GM13977 (cell line): ENCODE measurements at places on chromosomes 4 and X.
A peak's percentile ranks its signal among the peaks of the same experiment; 100 is the strongest.

GRCh38 chr4:160563552-160564282 lies 1460.8 kb downstream of the RAPGEF2 start:
- DNase-seq, result no peak

DNA sequence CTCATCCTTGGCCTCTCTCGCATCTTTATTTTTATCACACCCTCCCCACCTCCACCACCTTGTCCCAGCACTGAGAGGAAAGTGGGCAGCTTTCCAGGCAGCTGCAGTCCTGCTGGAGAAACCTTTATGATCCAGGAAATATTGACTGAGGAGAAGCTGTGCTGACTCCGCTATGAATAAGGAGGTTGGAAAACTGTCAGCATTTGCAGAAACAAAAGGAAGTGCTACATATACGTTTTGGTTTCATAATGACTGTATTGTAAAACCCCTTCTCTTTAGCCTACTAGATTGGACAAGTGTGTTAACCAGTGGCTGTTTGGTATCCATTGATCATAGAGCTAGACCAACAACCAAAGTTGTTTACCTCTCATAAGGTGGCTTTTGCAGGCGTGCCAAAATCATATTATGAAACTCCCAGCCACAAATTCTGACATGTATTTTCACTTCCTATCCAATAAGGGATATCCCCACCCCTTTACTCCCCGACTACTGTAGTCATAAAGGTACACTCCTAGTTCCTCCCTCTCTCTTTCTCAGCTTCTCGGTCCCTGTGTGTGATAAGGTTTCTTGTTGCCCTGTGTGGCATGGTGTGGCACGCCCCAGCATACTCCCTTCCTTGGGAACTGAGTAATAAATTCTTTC lies 88.4 kb downstream of the GPR143 start:
- peak; percentile 73 for DNase-seq

- DNase-seq, result no peak
Observed at GRCh38 chr4:127975121-127975770, 10.0 kb downstream of the ABHD18 start.

DNA sequence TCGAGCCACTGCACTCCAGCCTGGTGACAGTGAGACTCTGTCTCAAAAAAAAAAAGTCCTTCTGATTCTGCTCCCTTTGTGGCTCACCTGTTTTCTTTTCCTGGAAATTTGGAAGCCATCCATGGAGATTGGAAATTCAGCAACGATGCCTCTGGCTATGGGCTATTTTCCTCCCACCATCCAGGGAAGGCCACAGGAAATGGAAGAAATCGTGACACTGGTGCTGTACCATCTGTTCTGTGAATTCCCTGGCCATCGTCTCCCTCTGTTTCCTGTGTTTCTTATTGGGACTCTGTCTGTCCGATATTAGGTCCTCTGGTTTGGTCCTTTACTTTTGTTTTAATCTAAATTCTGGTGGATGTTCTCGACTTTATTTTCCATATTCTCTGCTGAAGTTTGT lies 29.4 kb upstream of the ADRA2C start:
- no peak for DNase-seq

- DNase-seq, result no peak
Observed at GRCh38 chr4:18934197-18934596, 912.6 kb upstream of the LCORL start.

DNA sequence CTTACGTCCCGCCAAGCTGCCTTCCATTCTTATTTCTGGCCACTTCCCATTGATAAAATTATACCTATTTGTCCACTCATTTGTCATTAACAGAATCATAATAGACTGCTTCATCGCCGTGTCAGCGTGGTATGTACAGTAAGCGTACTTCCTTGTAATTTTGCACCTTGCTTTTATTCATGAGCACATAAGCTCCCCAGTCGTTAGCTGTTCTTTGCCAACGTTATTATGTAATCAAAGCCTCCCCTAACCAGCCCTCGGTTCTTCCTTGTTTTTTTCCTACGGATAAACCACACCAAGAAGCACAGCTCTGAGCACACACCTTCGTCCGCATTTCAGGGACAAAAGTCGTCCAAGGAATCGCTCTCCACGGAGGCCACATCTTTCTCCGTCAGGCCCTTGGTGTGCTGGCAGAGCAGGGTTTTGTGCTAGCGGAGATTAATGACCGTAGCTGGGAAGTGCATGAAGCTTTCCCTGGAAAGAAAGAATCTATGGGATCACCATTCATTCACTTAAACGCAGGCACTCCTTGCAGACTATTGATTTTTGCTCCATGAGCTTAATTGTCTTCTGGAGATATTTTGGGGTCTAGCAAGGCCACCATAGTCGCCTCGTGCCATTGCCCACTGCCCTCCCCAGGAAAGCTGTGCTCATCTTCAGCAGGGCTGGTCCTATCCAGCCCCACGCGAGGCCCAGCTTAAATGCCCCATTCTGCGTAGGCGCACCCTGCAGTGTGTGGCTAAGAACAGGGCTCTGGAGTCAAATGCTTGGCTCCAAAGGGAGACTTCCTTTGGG lies 200.9 kb upstream of the PSAPL1 start:
- no peak for DNase-seq

DNA sequence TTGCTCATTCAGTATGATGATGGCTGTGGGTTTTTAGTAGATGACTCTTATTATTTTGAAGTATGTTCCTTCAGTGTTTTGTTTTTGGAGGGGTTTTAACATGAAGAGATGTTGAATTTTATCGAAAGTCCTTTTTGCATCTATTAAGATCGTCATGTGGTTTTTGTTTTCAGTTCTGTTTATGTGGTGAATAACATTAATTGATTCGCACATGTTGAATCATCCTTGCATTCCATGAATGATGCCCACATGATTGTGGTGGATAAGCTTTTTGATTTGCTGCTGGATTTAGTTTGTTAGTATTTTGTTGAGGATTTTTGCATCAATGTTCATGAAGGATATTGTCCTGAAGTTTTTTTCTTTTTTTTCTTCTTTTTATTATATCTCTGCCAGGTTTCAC lies 347.4 kb upstream of the EPHA5 start:
- DNase-seq, result no peak

DNA sequence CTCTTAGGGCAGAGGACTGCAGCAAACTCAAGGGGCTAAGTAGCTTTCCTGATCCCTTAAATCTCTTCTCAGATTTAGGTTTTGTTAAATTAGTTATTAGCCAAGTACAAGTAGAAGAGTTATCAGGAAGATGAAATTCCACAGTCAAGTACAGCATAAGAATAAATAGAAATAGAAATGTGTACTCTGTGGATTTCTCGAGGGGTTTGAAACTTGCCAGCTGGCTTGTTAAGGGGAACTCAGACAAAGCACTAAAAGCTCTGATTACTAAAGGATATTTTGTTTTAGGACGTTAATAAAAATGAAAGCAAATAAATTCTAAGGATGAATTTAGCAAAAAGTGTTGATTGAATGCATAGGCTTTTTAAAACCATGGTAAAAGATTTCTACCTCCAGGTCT lies 654.6 kb downstream of the RAPGEF2 start:
- DNase-seq, result no peak

DNA sequence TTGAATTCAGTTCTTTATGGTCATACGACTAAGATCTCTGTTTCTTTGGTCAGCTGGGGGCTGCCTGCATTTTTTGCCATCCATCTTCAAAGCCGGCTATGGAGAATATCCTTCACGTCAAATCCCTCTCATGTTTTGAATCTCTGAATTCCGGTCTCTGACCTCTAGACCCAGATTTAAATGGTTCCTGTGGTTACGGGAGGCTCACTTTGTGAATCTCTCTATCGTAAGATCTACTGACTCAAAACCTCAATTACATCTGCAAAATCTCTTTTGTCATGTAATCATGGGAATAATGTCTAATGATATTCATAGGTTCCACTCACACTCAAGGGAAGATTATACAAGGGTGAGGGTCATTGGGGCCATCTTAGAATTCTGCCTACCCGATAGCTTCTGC lies 5.7 kb upstream of the MPC1L start:
- DNase-seq, result no peak

DNA sequence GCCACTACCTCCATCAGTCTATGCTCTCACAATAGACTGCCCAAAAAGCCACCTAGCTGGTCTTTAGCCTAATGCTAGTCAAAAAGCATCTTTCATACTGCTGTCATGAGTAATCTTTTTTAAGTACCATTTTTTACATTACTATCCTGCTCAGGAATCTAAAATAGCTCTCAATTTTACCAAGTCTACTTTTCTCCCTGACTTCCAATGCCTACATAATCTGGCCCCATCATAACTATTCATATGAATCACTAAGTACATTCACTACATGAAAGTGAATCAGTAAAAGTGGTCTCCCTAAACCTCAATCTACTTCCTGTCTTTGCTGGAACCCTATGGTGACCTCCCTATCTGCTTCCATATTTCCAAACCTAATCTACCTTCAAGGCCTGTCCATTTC lies 105.9 kb downstream of the THOC2 start:
- DNase-seq, result no peak

DNA sequence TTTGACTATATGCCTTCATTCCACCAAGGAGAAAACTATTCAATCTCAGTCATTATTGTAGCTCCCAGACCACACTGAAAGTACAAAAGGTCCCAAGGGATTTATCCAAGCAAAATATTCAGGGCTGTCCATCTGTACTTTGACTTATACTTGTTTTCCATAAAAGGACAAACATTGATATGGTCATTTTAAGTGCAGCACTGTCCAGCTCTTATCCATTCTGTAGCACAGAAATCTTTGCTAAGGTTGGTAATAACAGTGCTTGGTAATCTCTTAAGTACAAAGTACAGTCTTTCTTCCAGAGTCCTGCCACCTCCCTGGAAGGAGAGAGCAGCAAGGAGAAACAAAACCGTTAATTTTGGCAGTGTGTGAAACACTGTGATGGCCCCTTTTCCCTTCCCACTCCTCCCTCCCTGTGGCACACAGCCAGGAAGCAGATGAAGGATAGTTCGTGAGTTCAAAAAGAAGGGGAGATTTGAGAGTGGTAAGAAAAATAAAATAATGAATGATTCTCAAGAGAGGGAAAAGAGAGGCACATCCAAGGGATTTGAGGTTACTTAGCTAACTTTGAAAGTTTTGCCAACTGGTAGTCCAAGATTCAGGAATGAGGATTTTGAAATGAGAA lies 6.8 kb upstream of the CXCL2 start:
- DNase-seq, result no peak

GRCh38 chr4:76821641-76822040 lies 76.3 kb downstream of the SOWAHB start:
- DNase-seq, result no peak

- no peak for DNase-seq
Observed at GRCh38 chr4:113331811-113332210, 282.4 kb downstream of the ANK2 start.

- DNase-seq, result peak; percentile 45
Observed at GRCh38 chr4:122689972-122690371, 42.5 kb upstream of the BBS12 start.

GRCh38 chrX:69195192-69195591 lies 29.9 kb upstream of the PJA1 start:
- no peak for DNase-seq

DNA sequence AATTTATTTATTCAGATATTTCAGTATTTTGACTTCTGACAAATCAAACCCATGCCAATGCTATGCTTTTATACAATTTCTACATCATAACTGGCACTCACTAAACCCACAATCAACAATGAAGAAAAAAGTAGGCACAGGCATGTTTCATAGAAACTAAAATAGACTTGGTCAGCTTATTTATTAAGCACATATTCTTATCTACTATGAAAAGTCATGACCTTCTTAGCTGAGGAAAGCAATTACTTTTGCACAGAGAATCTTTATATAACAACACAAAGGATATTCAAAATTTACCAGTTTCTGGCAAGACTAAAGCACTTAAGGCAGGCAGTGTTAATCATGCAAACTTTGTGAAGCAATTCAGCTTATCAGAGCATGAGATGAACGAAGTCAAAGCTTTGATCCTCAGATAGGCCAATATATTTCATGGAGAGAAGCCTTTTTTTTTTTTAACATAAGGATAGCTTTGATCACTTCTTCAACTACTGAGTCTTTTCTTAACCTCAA lies 490.6 kb downstream of the INPP4B start:
- DNase-seq, result no peak

DNA sequence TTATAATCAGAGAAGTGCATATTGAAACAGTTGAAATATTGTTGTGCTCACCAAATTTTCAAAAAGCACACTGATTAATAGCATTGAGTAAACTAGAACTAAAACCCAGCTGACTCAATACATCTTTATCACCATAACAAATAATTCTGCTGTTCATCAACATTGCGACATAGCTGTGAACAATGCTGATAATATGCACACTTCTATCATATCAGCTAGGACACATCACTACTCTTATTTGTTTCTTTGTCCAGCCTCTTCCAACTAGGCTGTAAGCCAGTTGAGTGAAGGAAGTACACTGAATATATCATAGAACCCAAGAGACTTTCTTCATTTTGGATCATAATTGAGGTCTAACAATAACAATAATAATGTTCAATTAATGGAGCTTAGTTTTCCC lies 349.7 kb downstream of the IQCM start:
- no peak for DNase-seq

GRCh38 chr4:159655547-159655946 lies 552.7 kb downstream of the RAPGEF2 start:
- no peak for DNase-seq

DNA sequence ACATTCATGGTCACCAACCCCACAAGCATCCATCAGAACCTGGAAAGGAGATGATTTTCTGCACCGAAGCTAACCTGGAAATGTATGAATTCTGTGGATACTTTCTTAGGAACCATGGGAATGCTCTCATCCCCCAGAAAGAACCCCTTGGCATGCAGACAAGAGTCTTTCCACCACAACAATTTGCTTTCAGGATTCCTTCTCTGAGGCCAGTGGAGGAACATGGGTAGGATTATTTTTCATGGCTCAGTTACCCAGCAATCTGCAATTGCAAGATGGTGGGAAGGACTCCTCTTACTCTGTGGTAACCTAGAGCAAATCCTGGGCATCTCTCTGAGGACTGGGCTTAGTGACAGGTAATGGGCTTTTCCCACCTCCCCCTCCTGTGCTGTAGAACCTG lies 131.9 kb upstream of the MSX1 start:
- no peak for DNase-seq

DNA sequence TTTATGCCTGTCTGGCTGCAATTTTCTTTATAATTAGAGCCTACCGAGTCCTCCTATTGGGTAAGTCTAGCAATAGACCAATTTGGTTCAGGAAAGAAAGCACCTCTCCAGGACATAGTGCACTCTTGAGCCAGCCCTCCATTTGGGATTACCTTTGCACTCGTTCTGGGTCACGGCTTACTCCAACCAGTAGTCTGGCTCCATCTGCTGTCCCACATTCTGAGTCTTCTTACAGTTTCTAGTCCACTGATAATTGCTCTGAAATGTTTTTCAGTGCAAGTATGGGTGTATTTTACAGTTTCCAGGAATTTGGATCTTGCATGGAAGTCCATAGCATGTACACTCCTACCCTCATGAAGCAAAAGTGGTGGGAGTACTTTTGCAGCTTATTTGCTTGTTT lies 34.8 kb upstream of the USP51 start:
- DNase-seq, result no peak
